ENCODE measurements at places on chromosomes 5 and 9.

DNA sequence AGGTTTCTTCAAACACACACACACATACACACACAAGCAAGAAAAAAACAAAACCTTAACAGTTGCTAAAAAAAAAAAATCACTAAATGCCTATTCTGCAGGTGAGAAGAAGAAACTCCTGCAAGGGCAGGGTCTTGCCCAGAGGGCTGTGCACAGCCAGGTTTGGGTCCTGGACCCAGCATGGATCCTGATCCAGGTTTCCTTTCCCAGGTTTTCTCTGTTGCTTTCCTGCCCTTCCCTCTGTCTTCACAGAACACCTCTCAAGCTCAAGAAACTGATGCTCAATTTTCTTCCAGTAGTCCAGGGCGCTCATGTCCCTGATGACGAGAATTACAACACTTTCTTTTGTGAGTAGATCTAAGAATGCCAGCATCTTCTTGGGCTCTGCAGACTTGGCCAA, 136.6 kb downstream of the PAX5 start:
- no peak for DNase-seq

DNA sequence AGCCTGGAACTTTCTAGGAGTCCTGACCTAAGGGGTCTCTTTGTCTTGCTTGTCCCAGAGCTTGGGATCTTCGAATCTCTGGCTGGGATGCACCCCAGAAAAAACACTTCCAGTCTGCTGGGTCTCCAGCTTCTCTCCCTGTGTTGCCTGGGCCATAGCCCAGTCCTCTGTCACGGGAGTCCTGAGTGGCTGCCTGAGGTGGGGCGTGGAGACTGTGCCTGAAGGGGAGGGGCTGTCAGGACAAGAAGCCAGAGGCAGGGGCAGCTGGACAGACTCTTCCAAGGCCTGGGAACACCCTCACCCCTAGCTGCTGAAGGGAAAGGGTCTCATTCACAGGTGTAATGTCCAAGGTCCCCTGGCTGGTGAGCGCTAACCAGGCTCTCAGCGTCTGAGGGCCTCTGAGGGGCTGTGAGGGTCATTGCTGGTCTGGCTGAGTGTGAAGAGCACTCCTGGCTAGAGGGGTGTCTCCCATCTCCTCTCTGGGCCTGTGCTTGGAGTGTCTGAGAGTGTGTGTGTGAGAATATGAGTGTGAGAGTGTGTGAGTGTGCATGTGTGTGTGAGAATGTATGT, 20.4 kb upstream of the COL27A1 start:
- DNase-seq, result no peak

DNA sequence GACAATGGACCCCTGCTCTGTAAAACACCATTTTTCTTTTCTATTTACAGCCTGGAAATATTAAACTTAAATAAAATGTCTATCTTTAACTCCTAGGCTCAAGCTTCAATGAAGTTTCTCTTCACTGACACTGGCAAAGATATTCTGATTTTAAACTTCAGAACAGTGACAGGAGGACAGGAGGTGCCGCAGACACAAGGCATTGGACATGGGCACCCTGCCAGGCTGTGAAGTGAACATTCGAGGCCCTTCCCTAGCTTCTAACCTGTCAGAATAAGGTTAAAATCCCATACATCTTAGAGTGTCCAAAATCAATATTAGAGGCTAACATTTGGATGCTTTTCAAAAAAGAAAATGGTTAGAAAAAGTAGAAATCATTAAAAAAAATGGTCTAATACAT, 9.2 kb downstream of the SEMA5A start:
- DNase-seq, result no peak

DNA sequence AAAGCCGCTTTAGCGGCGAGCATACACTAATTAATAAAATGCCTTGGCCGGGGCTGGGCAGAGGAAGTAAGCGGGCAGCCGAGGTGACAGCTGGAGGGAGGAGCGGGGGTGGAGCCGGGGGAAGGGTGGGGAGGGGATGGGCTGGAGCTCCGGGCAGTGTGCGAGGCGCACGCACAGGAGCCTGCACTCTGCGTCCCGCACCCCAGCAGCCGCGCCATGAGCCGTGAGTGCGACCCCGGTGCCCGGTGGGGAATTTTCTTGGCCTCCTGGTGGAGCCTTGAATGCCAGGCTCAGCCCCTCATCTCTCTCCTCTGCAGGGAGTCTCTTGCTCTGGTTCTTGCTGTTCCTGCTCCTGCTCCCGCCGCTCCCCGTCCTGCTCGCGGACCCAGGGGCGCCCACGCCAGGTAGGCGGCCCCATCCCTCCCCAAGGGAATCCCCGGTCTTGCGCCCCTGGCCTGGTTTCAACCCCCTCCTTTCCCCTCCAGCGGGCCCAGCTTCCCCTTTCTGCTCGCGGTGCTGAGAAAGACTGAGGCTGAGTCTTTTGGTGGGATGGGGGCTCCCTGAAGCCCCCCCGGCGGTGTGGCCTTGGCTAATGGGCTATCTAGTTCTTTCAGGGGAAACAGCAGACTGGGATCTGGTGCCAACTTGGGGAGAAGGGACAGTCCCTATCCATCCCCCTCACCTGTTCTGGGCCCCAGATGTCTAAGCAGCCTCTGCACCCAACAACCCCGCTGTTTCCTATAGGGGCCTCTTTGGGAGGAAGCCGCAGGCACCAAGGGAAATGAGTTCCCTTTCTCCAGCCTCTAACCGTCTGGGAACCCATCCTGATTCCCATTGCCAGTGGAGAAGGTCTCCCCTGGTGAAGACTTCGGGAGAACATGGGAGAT, at the start of gene PTGS1:
Gene PTGS1 (plus strand): TSS at position 156 of the 887 bp plus-strand sequence. CDS start 61 bp downstream, at position 217.
- DNase-seq, result no peak

Measured in T follicular helper cell (primary cell).